Fibroblast of skin of back (primary cell): ENCODE measurements at places on chromosomes 5 and 9.
A peak's percentile ranks its signal among the peaks of the same experiment; 100 is the strongest.

DNA sequence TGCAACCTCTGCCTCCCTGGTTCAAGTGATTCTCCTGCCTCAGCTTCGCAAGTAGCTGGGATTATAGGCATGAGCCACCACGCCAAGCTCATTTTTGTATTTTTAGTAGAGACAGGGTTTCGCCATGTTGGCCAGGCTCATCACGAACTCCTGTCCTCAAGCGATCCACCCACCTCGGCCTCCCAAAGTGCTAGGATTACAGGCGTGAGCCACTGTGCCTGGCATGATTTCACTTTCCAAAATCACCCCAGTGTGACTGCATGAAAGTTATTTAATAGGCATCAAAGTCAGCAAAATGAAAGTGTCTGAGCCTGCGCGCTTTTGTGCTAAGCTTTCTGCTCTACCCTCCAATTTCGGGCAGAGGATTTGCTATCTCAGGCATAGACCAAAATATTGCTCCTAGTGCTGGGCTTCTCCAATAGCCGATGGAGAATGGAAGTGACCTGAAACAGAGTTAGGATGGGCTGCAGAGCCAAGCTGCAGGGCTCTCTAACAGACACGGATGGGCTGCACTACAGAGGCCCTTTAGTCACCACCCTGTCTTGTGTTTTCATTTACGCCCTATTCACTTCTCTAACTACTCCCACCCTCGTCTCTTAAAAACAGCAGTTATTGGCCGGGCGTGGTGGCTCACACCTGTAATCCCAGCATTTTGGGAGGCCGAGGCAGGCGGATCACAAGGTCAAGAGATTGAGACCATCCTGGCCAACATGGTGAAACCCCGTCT is 44.3 kb downstream of the RETREG1 start:
- DNase-seq, result no peak

DNA sequence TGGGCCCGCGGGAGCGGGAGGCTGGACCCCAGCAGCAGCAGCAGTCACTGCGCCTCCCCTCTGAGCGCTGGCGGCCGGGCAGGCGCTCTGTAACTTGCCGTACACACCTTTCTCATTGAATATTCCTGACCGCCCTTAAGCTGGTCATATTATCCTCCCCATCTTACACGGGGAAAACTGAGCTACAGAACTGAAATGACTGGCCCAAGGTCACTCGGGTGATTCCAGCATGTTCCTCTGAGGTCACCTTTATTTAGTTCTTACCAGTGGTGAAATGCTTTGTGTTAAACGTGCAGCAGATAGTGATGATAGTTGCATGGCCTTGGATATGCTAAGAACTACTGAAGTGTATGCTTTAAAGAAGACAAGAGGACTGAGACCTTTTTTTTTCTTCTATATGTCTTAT is 607 bp downstream of the UQCRQ start:
- no peak for DNase-seq

DNA sequence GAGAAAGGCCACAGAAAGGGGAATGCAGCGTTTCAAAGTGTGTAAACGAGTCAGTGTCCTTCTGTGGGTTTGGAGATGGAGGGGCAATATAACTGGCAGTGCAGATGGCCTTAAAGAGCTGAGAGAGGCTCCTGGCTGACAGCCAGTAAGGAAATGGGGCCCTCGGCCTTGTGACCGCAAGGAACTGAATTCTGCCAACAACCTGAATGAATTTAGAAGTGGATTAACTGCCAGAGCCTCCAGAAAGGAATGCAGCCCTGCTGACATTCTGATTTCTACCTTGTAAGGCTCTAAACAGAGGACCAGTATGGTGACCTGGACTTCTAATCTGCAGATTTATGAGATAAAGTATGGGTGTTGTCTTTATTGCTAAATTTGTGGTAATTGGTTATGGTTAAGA is 17.5 kb upstream of the NREP start:
- DNase-seq, result peak; percentile 56

GRCh38 chr5:156378159-156378558 is 51.2 kb downstream of the SGCD start:
- no peak for DNase-seq

DNA sequence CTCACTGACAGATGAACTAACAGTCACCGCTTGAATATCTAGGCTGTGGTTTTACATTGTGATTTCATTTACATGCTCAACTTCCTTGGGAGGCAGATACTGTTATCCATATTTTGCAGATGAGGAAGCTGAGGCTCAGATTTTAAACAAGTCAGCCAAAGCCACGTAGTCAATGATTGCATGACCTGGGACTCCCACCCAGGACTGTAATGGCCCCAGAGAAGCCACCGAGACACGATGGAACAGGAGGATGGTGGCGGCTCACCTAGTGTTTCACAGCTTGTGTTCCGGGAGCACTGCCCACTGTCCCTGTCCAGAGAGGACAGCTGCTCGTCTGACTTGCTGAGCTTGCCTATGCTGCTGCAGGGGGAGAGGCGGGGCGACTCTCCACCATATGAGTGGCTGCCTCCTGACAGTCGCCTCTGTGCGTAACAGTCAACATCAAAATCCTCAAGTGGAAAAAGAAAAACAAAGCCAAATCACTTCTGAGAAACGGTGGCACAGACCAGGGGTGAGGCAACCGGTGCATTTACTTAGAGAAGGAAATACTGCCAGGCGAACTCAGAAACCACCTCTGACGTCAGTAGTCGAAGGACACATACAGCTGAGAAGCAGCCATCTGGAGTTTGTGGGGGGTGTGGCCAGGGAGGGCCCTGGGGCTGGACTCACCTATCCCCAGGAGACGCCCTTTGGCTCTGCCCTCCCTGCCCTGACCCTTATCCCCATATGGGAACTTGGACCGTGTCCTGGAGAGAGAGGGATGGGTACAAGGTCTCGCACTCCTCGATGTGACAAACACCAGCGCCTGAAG is 82.5 kb downstream of the PRRT1B start:
- DNase-seq, result peak; percentile 87

DNA sequence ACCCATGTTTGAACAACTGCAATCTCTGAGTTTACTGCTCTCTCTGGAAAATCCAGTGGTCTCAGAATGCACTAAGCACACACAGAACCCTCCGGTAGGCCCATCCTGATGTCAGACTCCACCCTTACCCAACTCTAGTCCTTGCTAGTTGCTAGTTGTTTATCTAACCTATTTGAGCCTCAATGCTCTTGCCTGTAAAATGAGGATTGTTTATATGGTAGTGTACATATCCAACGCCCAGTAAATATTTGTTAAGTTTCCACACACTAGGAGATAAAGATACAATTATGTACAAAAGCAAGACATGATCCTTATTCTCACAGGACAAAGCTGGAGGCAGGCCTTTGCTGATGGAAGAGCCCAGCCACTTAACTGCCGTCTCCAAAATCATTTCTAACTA is 192.2 kb downstream of the SPOCK1 start:
- no peak for DNase-seq

GRCh38 chr9:72476617-72477437 is 44.6 kb upstream of the TMC1 start:
- DNase-seq, result peak; percentile 43

DNA sequence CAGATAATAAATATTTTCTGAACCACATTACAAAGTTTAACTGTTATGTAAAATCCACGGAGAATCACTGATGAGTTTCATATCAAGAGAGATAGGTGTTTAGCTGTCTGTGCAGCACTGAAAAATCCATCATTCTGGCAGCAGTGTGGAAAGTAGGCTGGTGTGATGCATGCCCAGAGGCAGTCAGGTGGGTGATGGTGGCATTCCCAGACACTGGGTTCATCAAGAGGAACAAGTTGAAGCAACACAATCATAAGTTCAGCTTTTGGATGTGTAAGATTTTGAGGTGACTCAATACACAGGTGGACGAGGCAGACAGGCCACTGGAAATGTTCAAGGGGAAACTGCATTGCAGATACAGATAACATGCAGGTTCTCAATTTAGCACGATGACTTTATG is 11.9 kb downstream of the DNAH5 start:
- DNase-seq, result no peak

- no peak for DNase-seq
Observed at GRCh38 chr9:116166713-116167112, 13.1 kb downstream of the PAPPA start.

DNA sequence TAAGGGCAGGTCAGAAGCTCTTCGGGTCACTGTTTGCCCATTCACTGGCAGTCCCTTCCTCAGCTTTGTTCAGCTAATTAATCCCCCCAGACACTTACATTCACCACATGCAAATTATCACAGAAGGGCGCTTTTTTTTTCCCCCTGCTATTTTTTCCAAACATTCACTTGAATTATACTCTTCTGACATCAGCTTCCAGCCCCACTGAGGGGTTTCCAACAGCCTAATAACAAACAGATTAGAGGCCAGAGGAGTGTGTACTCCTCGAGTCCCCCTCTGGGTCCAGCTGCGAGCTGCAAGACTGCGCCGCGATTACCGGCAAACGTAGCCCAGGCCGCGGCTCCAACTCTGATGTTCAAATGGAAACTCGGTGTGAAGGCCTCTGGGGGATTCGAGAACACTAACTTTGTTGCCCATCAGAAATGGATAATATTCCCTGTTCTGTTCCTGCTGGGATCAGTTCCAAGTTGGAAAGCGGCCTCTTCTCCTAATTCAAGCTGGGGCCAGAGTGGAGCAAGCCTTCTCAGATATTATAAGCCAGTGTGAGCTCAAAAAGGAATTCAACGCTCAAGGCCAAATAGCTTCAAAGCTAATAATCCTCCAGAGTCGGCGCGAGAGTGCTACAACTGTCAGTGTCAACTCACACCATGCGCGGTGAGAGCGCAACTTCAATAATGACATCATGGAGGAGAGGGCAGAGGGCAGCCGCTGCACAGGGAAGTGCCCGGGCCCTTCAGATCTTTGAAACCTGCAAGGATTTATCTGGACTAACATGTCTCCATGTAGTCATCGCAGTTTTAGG is 560.8 kb downstream of the BNC2 start:
- DNase-seq, result peak; percentile 48

- no peak for DNase-seq
Observed at GRCh38 chr9:78644359-78644758, 347.4 kb downstream of the PSAT1 start.

- DNase-seq, result no peak
Observed at GRCh38 chr5:97918057-97918456, 735.0 kb upstream of the RIOK2 start.

DNA sequence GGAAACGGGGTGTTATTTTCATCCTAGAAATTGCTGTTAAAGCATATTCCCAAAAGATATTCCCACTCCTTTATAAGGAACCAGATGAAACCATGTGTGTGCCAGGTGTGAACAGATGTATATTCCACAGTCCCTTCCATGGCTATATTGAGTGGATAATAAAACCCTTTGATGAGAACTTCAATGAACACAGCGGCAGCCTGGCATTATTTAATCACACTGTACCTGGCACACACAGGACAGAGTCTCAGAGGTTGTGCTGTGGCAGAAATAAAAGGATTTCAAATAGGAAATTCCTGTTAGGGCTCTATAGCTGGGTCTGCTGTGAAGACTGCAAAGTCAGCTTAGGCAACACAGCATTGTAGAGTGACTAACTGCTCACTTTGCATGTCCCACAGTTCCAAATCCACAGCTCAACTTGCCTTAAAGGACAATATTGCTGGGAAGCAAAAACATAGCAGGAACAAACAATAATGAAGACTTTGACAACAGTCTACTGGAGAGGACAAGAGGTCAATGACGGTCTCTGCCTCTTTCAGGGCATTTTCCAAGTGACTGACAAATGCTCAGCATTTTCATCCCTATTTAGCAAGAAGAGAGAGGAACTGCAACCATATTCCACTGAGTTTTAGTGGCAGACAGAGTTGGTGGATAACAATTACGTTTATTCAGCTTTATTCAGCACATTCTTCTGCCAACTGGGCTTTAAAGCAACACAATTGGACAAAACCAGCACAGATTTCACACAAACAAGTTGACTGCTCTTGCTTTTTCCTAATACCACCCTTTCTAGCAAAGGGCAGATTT is 255.7 kb upstream of the RGMB start:
- DNase-seq, result no peak

- DNase-seq, result no peak
Observed at GRCh38 chr9:27990524-27990923, 417.2 kb upstream of the C9orf72 start.

DNA sequence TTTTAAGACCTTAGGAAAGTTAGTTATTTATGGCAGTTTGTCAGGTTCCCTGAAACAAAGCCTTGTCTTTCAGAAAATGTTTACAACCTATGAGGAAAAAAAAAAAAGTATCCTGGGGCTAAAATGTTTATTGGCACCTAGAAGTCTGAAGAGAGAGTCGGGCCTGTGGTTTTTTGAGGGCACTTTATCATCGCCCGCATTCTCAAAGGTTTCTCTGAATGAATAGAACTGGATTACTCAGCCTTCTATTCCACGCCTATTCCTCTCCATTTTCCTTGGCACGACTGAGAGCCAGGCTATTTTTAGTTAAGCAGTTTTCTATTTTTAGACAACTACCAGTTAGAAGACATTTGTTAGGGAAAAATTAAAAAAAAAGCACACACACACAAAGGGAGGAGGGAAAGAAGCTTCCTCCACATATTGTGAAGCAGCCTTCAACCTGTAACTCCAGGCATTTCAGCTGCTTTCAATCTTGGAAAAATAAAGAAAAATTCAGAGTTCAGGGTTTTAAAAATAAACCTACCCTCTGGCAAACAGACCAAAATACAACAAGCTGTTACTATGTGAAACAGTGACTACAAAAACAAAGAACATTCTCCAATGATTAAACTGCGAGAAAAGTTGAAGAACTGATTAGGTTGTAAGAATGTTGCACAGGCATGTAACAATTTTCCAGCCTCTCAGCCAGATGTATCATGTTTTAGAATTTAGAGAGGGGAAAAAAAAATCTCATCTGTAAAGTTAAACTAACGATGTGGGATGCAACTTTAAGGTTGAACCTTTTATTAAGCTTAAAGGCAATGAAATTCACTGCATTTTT is 97.0 kb downstream of the MEF2C start:
- DNase-seq, result peak; percentile 97

DNA sequence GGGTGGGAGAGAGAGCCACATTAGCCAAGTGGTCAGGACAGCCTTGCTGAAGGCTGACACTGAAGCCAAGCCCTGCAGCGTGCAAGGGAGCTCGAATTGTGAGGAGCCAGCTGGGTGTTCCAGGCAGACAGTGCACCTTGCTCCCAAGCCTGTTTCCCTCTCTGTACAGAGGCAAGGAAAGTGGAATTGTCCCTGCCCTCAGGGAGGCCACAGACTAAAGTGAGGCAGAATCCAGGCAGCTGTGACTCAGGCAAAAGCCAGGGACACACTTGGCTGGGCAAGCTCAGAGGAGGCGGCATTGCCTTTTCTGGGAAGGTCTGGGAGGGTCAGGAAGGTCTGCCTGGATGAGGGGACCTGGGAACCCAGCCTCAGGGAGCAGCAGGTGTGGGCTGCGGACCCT is 50.2 kb upstream of the LMX1B start:
- no peak for DNase-seq
